ENCODE measurements at places on chromosomes 3 and 15.

GRCh38 chr15:57500979-57501576 lies 90.6 kb upstream of the MYZAP start:
- no peak for DNase-seq

DNA sequence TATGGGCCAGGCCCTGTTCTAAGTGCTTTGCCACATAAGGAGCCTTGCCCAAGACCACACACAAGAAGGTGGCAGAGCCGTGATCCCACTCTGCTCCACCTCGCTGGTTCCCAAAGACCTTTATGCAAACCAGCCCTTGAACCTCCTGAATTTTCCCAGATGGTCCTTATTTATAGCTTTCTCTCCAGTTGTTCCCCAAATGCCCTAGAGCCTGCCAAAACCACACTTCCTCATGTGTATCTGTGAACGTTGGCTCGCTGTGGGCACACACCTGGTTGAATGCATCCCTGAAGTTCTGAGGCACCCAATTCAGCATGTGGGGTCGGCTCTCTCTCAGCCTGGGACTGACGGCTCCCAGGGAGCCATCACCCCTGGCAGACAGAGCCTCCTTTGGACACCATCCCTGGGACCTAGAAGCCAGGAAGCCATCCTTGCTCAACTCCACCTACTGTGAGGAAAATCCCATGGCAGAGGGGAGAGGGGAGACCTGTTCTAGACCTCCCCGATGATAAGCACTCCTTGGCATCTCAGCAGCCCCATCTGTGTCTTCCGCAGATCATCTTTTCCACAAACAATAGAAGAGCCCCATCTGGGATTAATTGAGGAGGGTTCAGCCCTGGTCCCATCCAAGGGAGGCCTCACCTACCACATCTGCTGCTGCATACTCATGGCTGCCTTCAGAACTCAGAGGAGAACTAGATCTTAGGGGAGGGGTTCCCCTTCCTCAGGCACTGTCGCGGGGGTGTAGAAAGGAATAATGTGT lies 42.3 kb upstream of the LIMD1 start:
- no peak for DNase-seq

DNA sequence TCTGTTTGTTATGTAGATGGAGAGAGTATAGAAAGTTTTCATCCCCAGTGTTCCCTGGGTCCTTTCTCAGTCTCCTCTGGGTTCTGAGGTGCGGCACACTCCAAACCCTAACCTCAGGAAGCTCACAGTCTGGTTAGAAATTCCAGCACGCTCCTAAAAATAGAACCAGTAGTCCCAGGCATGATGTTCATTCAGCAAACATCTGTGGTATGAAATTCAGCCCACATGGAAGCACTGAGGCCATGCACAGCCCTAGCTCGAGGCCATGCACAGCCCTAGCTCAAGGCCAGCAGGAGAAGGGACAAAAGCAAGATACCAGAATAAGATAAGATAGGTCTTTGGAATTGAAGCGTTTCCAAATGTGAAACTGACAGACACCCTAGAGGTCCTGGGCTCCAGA lies 82.3 kb upstream of the OXTR start:
- DNase-seq, result no peak

DNA sequence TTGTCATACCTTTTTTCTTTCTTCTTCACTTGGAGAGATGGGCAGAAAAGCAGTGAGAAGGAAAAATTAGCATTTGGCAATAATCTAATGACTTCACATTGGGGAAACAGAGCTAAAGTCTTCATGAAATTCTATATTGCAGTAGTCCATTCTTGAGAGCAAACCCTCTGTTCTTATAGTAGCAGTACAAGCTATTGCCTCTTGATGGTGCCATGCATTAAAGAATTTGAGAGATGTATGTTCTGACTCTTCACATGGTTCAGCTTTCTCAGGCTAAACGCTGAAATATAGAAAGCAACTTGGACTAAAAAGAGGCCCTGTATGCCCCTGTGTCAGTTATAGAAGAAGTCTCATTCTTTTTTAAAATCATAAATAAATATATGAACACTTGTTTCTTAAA lies 36.0 kb downstream of the PHLDB2 start:
- no peak for DNase-seq

- no peak for DNase-seq
These were observed 55.6 kb downstream of the SLC6A6 start for GRCh38 chr3:14457999-14458398.

- DNase-seq, result no peak
These were observed 235.1 kb downstream of the MYRIP start for GRCh38 chr3:40044487-40044886.

- no peak for DNase-seq
These were observed 36.3 kb upstream of the MB21D2 start for GRCh38 chr3:192953926-192954325.

GRCh38 chr3:157700405-157700804 lies 197.2 kb upstream of the VEPH1 start:
- no peak for DNase-seq

DNA sequence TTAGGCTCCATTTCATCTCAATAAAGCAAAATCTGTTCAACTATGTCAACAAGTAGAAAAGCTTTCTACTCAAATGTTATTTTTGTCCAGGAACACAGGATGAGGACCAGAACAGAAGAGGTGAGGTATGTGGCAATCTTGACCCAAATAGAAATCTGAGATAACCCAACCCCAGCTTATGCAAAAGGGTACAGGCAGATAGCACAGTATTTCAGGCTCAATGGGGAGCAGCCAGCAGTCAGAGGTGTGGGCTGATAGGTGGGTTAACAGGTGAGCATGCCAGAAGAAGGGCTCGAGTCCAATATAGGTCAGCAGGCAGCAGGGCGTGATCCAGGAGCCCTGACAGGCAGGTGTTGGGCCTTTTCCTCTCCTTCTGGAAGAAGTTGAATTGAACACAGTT lies 281.2 kb upstream of the NR2F2 start:
- DNase-seq, result no peak
